ENCODE measurements at places on chromosomes 3 and 15.
A peak's percentile ranks its signal among the peaks of the same experiment; 100 is the strongest.

GRCh38 chr15:51274956-51275355 lies 63.4 kb downstream of the CYP19A1 start:
- DNase-seq, result no peak
- H3K4me3 ChIP-seq, result no peak overlapping the region
- no peaks in the 10 kb centered on the region for H3K4me1 ChIP-seq
- no peaks in the 10 kb centered on the region for H3K36me3 ChIP-seq

GRCh38 chr3:107525644-107526305 lies 3.0 kb downstream of the BBX start:
- H3K36me3 ChIP-seq, result no peaks in the 10 kb centered on the region
- H3K27me3 ChIP-seq, result no peaks in the 10 kb centered on the region
- peaks cover 21% of the 10 kb centered on the region for H3K4me1 ChIP-seq
- peak overlapping the region; percentile 95 for H3K27ac ChIP-seq

- peaks cover 86% of the 10 kb centered on the region for H3K36me3 ChIP-seq
- no peak for DNase-seq
- peaks cover 24% of the 10 kb centered on the region for H3K4me1 ChIP-seq
- no peaks in the 10 kb centered on the region for H3K27me3 ChIP-seq
- no peak overlapping the region for H3K27ac ChIP-seq
- H3K4me3 ChIP-seq, result no peak overlapping the region
Measured at GRCh38 chr3:14133876-14134275, 9.0 kb downstream of the TMEM43 start.

GRCh38 chr3:65448120-65448519 lies 590.6 kb downstream of the MAGI1 start:
- no peak overlapping the region for H3K27ac ChIP-seq
- no peaks in the 10 kb centered on the region for H3K4me1 ChIP-seq
- H3K36me3 ChIP-seq, result no peaks in the 10 kb centered on the region
- no peak for DNase-seq
- H3K27me3 ChIP-seq, result no peaks in the 10 kb centered on the region

GRCh38 chr15:88571852-88572259 lies 25.4 kb upstream of the DET1 start:
- no peaks in the 10 kb centered on the region for H3K4me1 ChIP-seq
- peaks cover 10% of the 10 kb centered on the region for H3K27me3 ChIP-seq
- DNase-seq, result no peak
- H3K36me3 ChIP-seq, result no peaks in the 10 kb centered on the region
- H3K4me3 ChIP-seq, result no peak overlapping the region

- no peaks in the 10 kb centered on the region for H3K36me3 ChIP-seq
- no peak overlapping the region for H3K27ac ChIP-seq
- H3K27me3 ChIP-seq, result no peaks in the 10 kb centered on the region
- no peaks in the 10 kb centered on the region for H3K4me1 ChIP-seq
- no peak overlapping the region for H3K4me3 ChIP-seq
Measured at GRCh38 chr3:79257791-79258190, 510.0 kb downstream of the ROBO1 start.

- H3K36me3 ChIP-seq, result no peaks in the 10 kb centered on the region
- peaks cover 8% of the 10 kb centered on the region for H3K4me1 ChIP-seq
- no peaks in the 10 kb centered on the region for H3K27me3 ChIP-seq
- H3K27ac ChIP-seq, result no peak overlapping the region
- DNase-seq, result peak; percentile 6
- no peak overlapping the region for H3K4me3 ChIP-seq
Measured at GRCh38 chr15:75729326-75730069, 16.9 kb upstream of the CSPG4 start.

- no peaks in the 10 kb centered on the region for H3K4me1 ChIP-seq
- H3K27me3 ChIP-seq, result no peaks in the 10 kb centered on the region
- peaks cover 14% of the 10 kb centered on the region for H3K36me3 ChIP-seq
- H3K27ac ChIP-seq, result no peak overlapping the region
Measured at GRCh38 chr15:55204464-55204863, 7.7 kb upstream of the RSL24D1 start.

DNA sequence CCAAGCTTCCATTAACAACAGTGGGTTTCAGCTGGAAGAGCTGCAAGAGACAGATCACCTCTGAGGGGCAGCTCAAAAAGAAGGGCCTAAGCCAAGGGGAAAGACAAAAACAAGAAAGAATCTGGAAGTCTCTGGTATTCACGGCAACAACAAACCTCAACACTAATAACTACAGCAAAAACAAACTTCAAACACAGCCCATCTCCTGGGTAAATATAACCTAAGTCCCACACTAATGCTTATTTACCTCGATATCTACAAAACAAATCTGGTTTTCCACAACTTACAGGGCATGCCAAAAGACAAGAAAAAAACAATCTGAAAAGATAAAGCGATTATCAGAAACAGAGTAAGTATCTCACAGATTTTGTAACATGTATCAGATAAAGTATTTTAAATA lies 29.7 kb downstream of the TOP2B start:
- H3K36me3 ChIP-seq, result peaks cover 31% of the 10 kb centered on the region
- DNase-seq, result no peak
- H3K27me3 ChIP-seq, result no peaks in the 10 kb centered on the region

DNA sequence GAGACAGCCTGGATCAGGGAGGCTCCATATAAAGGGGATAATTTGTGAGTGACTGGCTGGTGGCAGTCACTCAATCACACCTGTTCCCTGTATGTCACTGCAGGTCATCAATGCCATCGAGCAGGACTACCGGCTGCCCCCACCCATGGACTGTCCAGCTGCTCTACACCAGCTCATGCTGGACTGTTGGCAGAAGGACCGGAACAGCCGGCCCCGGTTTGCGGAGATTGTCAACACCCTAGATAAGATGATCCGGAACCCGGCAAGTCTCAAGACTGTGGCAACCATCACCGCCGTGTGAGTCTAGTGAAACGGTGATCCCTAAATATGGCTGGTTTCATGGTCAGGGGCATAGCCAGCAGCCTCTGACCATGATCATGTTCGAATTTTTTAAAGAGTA lies 453.2 kb downstream of the EPHB1 start:
- no peaks in the 10 kb centered on the region for H3K36me3 ChIP-seq
- no peaks in the 10 kb centered on the region for H3K27me3 ChIP-seq

DNA sequence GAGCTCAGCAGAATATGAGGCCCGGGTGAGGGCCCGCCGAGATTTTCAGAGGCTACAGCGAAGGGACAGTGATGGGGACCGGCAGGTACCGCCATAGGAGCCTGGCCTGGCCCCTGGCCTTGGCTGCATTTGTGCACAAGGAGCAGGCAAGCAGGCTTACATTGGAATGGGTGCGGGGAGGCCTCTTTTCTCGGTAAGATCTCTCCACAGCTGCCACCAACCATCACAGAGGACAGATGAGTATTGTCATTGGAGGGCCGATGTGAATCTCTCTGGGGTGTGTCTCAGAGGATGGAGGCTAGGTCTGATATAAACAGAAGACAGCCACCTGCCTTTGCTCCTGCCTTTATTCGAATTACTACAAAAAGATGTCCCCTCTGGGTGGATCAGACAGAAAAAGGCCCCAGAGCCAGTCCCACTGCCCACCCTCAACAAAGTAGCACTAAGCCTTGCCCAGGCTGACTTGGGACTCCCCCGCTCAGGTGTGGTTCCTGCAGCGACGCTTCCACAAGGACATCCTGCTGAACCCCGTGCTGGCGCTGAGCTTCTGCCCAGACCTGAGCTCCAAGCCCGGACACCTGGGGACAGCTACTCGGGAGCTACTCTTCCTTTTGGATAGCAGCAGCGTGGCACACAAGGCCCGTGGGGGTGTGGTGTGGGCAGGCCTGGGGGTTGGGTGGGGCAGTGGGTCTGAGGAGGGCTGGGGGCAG lies 5.4 kb downstream of the VWA5B2 start:
- H3K27me3 ChIP-seq, result peaks cover 62% of the 10 kb centered on the region
- no peak overlapping the region for H3K27ac ChIP-seq
- no peaks in the 10 kb centered on the region for H3K36me3 ChIP-seq
- no peak overlapping the region for H3K4me3 ChIP-seq
- DNase-seq, result no peak
- H3K4me1 ChIP-seq, result peaks cover 13% of the 10 kb centered on the region

GRCh38 chr15:92937901-92938300 lies 37.8 kb downstream of the CHD2 start:
- peaks cover 62% of the 10 kb centered on the region for H3K36me3 ChIP-seq
- H3K27ac ChIP-seq, result no peak overlapping the region
- H3K4me3 ChIP-seq, result no peak overlapping the region

DNA sequence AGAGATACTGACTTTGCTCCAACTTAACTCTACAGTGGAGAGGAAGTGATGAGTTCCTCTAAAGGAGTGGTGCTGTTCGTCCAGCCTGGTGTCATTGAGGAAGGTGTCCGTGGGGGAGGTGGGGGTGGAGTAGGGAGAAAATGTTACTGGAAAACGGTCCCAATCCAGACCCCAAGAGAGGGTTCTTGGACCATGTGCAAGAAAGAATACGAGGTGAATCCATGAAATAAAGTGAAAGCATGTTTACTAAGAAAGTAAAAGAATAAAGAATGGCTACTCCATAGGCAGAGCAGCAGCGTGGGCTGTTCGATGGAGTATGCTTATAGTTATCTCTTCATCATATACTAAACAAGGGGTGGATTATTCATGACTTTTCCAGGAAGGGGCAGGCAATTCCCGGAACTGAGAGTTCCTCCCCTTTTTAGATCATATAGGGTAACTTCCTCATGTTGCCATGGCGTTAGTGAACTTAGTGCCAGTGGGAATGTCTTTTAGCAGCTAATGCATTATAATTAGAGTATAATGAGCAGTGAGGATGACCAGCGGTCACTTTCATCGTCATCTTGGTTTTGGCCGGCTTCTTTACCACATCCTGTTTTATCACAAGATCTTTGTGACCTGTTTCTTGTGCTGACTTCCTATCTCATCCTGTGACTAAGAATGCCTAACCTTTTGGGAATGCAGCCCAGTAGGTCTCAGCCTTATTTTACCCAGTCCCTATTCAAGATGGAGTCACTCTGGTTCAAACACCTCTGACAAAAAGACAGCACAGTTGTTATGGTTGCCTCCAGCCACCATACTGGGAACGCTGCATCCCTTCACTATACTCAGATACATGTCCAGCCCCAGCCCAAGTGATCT lies 38.6 kb downstream of the CLEC3B start:
- no peak overlapping the region for H3K4me3 ChIP-seq
- no peak for DNase-seq
- H3K27me3 ChIP-seq, result no peaks in the 10 kb centered on the region

DNA sequence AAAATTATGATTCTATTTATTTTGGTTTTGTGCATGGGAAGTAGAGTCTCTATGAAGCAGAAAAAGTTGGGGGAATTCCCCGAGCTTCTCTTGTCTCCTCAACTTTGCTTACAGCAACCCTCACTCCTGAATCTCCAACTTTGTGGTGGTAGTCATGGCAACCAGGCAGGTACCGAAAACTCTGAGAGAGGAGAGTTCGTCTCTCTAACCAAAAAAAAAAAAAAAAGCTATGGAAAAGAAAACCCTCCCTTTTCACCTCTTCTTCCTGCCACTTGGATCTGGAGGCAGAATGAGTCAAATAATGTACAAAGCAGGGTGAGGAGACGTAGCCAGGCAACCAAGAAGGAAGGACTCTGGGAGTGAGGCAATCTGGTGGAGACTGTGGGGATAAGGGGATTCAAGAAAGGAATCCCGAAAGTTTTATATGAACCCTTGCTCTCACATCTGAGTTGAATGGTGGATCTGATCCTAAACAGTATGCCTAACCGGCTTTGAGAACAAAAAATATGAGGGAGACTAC lies 108.1 kb downstream of the PLOD2 start:
- no peak overlapping the region for H3K27ac ChIP-seq
- H3K36me3 ChIP-seq, result no peaks in the 10 kb centered on the region
- no peak for DNase-seq
- H3K4me3 ChIP-seq, result no peak overlapping the region
- no peaks in the 10 kb centered on the region for H3K4me1 ChIP-seq

DNA sequence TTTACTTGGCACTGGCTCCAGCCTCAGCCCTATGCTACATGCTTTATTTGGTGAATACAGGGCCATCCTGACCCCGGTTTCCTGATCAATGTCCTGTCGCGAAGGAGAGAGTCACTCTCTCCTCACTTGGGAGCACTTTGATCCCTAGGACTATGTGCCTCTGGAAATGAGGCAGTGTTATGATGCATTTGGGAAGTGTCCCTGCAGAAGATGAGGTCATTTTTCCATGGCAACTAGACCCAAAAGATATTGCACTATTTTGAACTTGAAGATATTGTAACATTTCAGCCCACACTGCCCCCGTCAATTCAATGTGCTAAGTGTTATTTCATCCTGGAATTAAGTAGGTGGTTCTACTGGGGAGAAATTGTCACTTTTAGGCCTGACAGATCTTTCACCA lies 68.0 kb downstream of the LRRK1 start:
- H3K4me3 ChIP-seq, result no peak overlapping the region
- DNase-seq, result no peak
- peaks cover 10% of the 10 kb centered on the region for H3K36me3 ChIP-seq

DNA sequence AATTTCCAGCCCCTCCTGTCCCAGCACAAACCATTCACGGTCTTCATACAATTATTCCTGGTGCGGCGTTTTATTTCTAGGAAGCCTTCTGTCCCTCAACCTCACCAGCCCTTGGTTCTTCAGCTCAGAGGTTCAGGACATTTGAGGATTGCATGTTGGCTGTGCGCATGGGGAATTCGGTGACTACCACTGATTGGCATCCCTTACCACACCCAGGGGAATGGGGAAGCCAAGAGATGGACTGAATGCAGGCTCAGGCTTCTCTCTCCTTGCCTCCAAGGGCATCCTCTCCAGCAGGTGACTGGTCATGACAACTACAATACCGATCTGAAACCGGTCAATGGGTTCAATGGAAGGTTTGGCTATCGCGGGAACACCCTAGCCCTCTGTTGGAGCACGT lies 153.8 kb downstream of the MTHFS start:
- no peaks in the 10 kb centered on the region for H3K36me3 ChIP-seq
- H3K4me3 ChIP-seq, result no peak overlapping the region
- H3K27ac ChIP-seq, result no peak overlapping the region
- H3K27me3 ChIP-seq, result no peaks in the 10 kb centered on the region

DNA sequence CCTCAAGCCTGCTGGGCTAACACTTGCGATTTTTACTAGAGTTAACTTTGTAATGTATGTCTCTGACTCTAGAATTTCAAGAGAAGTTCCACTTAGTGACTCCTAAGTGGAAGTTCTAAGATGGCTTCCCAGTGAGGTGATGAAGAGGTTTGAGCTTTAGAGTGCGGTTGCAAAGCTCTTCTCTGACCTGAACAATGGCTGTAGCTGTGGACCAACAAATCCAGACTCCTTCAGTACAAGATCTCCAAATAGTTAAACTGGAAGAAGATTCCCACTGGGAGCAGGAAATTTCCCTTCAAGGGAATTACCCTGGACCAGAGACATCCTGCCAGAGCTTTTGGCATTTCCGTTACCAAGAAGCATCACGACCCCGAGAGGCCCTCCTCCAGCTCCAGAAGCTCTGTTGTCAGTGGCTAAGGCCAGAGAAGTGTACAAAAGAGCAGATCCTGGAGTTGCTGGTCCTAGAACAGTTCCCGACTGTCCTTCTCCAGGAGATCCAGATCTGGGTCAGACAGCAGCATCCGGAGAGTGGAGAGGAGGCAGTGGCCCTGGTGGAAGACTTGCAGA lies 22.3 kb downstream of the WDR73 start:
- no peaks in the 10 kb centered on the region for H3K36me3 ChIP-seq
- H3K4me1 ChIP-seq, result no peaks in the 10 kb centered on the region
- no peaks in the 10 kb centered on the region for H3K27me3 ChIP-seq
- no peak for DNase-seq

- no peaks in the 10 kb centered on the region for H3K36me3 ChIP-seq
- DNase-seq, result no peak
- no peak overlapping the region for H3K4me3 ChIP-seq
- no peaks in the 10 kb centered on the region for H3K27me3 ChIP-seq
- H3K4me1 ChIP-seq, result no peaks in the 10 kb centered on the region
- H3K27ac ChIP-seq, result no peak overlapping the region
Measured at GRCh38 chr3:77885381-77885780, 845.5 kb downstream of the ROBO2 start.

- H3K27me3 ChIP-seq, result no peaks in the 10 kb centered on the region
- H3K27ac ChIP-seq, result peak overlapping the region; percentile 95
- H3K4me3 ChIP-seq, result peak overlapping the region; percentile 80
- peaks cover 73% of the 10 kb centered on the region for H3K4me1 ChIP-seq
- peaks cover 76% of the 10 kb centered on the region for H3K36me3 ChIP-seq
Measured at GRCh38 chr15:88907111-88907510, 6.1 kb downstream of the MFGE8 start.
